ENCODE measurements at places on chromosomes 7 and 10.

DNA sequence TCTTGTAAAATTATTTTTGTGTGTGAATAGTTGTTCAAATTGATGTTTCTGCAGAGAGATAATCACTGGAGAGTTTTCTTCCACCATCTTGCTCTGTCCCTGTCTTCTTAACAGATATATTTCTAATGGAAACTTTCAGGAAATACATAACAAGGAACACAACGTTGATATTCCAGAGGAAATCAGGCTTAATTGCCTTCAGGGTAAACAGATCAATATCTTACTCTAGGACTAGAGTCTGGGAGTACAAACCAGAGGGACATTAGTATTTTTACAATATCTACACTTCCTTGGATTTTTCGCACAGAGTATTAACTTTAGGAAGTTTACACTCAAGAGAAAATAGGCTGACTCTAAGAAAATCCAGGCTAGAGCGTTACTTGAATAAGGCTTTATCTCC, 159.1 kb downstream of the PFKFB3 start:
- no peak for DNase-seq

GRCh38 chr7:75906991-75907667, 7.8 kb upstream of the POR start:
- no peak for DNase-seq

DNA sequence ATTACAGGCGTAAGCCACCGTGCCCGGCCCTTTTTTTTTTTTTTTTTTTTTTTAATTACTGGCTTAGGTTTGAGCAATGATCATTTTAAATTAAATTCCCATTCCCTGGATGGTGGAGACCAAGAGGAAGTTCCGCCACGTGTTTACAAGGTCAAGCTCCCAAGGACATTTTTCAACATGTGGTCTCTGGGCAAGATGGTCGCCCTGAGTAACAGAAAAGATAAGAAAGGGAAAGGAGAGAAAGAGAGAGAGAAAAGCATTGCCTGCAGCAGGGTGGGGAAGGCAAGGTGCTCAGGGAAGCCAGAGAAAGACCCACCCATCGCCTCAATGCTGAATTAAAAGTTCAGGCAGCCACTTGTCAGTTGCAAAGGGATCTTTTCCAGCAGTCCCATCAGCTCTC, 45.2 kb upstream of the CHST3 start:
- DNase-seq: no peak

- DNase-seq: no peak
Measured at GRCh38 chr7:152341914-152342236, 93.9 kb downstream of the KMT2C start.

DNA sequence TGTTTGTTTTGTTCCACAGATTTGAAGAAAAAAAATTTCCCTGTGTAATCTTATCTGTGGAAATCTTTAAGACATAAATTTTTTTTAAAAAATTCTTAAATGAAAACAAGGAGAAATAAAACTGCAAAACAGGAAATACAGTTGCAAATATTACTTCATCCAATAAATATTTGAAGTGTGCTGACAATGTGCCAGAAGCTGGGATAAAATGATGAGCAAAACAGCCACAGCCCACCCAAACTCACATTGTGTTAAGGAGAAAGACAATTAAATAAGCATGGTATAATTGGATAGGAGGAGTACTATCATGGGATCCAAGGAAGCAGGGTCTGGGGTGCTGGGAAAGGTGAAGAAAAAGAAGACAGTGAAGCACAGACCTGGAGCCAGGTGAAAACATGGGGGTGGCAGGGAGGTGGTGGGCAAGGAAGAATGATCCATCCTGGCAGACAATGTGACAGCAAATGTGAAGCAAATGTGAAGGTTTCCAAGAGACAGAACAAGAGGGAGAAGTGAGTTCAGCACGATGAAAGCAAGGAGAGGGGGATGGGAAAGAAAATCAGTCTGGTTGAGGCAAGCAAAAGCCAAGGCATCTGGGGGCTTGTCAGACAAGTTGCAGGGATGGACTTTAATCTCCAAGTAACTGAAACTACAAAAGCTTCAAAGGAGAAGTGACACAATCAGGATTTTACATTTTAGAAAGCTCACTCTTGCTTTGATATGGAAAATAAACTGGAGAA, 135.9 kb downstream of the HIBADH start:
- no peak for DNase-seq

DNA sequence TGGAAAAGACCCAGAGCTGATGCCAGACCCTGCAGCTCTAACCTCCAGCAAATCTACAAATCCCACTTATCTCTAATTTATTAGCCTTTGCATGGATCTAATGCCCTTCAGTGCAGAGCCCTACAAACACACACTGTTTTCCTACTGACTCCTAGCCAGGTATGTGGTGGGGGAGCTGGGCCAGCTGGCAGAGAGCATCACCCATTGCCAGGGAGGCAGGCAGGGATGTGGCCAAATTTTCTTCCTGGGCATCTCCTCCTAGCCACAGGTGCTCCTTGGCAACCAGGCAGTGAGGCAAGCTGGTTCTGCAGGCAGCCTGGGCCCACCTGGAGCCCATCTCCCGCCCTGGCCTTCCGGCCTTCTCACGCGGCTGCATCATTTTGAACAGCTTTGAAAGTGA, 55.9 kb upstream of the EMX2 start:
- DNase-seq: no peak

GRCh38 chr10:90352288-90352687, 505.6 kb downstream of the HTR7 start:
- DNase-seq: no peak

GRCh38 chr7:24718977-24719491, 38.2 kb downstream of the GSDME start:
- DNase-seq: no peak

DNA sequence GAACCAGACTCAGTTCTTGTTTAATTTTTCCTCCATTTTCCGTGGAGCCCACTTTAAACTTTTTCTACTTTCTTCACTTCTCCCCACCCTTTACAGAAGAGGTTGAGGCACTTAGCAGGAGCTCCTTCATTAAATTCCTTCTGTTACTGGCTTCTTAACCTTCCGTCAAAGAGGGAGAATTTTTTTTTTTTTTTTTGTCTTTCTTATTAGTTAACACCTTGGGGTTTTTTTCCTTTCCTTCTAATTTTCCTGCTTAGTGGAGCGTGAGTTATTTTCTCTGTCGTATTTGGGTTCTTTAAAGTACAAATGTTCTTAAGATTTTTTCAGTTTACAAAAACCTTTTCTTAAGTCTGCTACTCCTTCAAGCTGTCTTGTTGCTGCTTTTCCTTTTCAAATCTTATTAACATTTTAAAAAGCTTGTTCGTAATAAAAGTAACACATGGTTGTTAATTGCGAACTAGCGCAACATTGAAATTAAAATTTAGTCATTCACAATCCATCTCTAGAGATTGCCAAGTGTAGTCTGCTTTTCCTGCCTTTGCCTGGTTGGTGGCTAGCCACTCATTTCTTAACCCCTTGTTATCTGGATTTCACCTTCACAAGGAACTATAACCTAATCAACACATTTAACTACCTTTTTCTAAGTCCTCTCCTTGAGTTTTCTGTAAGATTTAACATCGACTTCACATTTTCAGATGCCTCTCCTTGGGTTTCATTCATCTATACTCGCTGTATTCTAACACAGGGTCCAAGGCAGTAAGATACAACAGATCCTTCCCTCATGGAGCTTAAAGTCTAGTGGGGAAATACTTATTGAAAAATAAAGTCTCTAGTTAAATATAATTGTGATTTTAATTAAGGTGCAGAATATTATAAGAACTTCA, 2.0 kb downstream of the BMPR1A start:
- no peak for DNase-seq

GRCh38 chr10:5385224-5385623, 19.4 kb downstream of the TUBAL3 start:
- DNase-seq: no peak

DNA sequence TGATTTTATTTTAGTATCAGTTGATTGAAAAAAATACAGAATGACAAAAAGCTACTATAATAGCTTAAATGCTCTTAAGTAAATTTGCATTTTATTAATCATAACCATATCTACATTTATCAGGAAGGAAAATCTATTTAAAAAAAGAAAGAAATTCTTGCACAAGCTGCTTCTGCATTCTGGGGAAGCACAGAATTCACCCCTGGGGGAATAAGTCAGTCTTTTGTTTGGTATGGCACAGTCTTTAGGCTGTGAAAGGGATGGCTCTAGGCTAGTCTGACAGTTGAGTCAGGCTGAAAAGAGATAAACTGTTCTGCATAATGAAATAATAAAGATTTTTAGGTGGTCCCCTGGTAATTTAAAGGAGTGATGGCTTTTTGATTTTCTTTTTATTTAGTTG, 37.9 kb downstream of the HTR7 start:
- DNase-seq: no peak

DNA sequence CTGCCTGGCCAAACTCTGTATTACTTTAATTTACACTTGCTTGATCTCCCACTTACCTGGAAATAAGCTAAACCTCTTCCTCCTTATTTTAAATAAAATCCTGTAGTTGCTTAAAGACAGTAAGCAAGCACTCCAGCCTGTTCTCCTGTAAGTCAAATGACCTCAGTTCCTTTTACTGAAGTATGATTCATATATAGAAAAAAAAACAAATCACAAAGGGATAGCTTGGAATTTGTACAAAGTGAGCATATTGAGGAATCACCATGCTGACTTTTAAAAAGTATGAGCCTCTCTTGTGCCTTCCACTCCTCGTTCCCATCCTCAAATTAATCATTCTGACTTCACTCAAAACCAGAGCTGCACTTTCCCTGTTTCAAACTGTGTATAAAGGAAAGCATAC, 52.0 kb downstream of the C10orf90 start:
- DNase-seq: no peak

DNA sequence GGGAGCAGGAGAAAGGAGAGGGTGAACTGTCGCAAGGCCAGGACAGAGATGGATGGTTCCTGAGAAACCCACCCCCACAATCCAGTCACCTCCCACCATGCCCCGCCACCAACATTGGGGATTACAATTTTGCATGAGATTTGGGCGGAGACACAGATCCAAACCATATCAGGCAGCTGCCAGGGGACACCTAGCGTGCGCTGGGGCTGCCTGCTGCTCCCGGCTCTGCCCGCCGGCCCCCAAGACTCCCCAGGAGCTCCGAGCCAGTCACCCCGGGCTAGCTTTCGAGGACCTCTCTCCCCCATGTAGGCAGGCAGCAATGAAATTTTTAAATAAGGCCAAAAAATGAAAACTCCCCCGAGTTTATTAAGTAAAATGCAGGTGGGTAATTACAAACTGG, 111.7 kb downstream of the UNCX start:
- no peak for DNase-seq

- no peak for DNase-seq
Measured at GRCh38 chr10:6953271-6953801, 373.3 kb upstream of the PRKCQ start.

GRCh38 chr7:133398506-133398905, 145.6 kb downstream of the EXOC4 start:
- DNase-seq: no peak

DNA sequence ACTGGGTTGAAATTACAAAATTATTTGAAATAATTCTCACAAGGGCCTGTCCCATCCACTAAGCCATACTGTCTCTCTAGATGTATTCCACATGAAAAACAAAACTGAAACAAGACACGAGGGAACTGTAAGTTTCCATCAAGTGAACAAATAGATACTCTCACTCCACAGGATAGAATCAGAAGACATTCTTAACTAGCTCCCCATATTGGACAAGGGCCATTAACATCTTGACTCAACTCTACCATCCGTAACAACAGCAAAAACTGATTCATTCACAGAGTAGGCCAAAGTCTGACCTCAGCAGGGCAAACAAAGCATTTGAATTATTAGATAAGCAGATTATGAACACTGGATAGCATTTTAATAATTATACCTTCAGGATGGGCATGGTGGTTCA, 29.1 kb downstream of the UBE2H start:
- DNase-seq: no peak

DNA sequence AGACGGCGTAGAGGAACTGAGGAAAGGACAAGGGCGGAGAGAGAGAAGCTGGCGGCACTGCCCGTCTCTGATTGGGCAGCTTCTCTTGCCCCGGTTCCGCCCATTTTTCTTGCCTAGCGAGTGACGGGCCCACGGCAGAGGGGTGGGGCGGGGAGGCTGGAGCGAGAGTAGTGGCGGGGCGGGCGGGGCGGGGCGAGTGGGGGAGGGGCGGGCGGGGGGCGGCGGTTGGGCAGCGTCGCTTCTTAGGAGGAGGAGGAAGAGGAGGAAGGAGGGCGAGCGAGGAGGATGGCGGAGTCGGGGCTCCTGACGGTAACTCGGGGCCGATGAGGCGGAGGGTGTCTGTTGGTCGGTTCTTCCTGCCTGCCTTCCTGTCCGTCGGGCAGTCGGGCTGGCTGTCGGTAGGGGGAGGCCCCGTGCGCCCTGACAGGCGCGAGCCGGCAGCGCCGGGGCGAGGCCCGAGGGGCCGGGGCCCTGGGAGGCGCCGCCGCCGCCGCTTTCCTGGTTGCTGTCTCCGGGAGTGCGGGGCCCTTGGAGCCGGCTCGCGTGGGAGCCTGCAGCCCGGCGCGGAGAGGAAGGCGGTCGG, at the start of gene SHOC2:
Gene SHOC2 (plus strand): TSS at position 256 of the 583 bp plus-strand sequence. CDS start 44,755 bp downstream, outside the sequence.
- peak; percentile 98 for DNase-seq

DNA sequence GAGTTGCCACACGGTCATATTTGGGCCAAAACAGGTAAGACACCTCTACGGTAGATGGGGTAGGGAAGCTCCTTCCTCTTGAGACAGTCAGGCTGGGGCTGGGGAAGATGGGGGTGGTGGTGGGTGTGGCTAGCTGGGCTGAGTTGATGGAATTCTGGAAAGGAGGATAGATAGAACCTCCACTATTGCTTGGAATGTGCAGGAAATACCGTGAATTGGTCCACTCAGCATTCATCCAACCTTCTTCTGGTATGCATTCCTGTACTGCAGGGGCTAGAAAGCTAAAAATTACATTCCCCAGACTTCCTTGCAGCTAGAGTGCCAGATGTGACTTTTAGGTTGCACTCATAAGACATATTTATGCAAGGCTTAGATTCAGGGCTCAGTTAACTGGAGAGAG, 24.8 kb downstream of the TLX1 start:
- no peak for DNase-seq

GRCh38 chr7:130880668-130881067, 146.7 kb upstream of the KLF14 start:
- DNase-seq: no peak

GRCh38 chr7:7761340-7761973, 43.0 kb upstream of the RPA3 start:
- DNase-seq: no peak

- DNase-seq: no peak
Measured at GRCh38 chr7:7895754-7896153, 72.8 kb upstream of the GLCCI1 start.

GRCh38 chr7:116686812-116687419, 14.9 kb downstream of the MET start:
- no peak for DNase-seq

- no peak for DNase-seq
Measured at GRCh38 chr7:46900312-46901263, 681.3 kb downstream of the TNS3 start.

GRCh38 chr10:70474780-70475179, 3.8 kb upstream of the PALD1 start:
- no peak for DNase-seq

GRCh38 chr7:107138696-107139420, 29.9 kb upstream of the HBP1 start:
- no peak for DNase-seq

GRCh38 chr7:48760528-48761265, 163.7 kb upstream of the CDC14C start:
- no peak for DNase-seq

- DNase-seq: no peak
Measured at GRCh38 chr7:17521437-17521836, 223.0 kb downstream of the AHR start.
